ENCODE measurements at places on chromosomes 11 and 22. TPM values are rescaled to one million over a fixed set of nuclear protein-coding genes. Genes with fewer than 3 reads are reported as not detected.

Gene NDUFS8
- 57.3 TPM for total RNA-seq

Gene MED19
- total RNA-seq, result 33.2 TPM

Gene MS4A12
- total RNA-seq, result not detected

Gene TMEM184B
- total RNA-seq, result 17.8 TPM

Gene SLC35E4
- 7.8 TPM for total RNA-seq

Measured in parietal lobe (tissue), 2 donors.